ENCODE measurements at places on chromosomes 11 and 22.

- no peak for DNase-seq
These were observed 90.9 kb upstream of the LINC01488 start for GRCh38 chr11:69390561-69390960.

DNA sequence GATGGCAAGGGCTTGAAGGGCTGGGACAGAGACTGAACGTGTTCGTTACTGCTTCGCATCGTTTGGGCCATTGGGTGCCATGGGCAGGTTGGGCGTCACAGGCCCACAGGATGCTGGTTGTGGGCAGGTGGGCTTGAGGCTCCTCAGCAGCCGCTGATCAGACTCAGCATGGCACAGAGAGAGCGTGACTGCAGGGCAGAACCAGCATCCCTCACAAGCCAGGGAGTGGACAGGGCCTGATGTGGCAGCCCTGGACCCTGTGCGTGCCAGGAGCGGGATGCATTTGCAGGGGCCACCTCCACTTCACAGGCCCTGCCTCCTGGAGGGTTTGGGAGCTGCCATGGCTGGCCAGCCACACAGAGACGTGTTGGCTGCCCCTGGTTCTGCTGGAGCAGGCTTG, 1228.3 kb downstream of the BRD1 start:
- DNase-seq = no peak

GRCh38 chr22:25282671-25283561, 63.5 kb downstream of the CRYBB2 start:
- DNase-seq = no peak

DNA sequence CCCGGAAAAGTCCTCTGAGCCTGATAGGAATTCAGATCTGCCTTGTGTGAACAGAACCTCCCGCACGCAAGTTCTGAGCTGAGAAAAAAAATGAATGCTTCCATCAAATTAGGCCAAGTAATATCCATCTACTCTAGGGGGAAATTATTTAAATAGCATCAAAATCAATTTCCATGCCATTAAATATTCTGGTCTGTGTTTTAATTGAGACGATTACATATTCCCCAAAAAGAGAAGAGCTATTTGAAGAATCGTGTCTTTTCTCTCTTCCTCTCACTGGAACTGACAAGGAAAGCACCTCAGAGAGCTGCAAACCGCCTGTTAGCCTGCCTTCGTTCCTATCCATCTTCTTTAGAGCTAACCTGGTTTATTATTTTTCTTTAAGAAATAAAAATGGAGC, 96.0 kb downstream of the SEZ6L start:
- no peak for DNase-seq

GRCh38 chr11:44709281-44709562, 17.5 kb upstream of the TSPAN18 start:
- no peak for DNase-seq

GRCh38 chr11:46948378-46949131, 12.0 kb downstream of the CSTPP1 start:
- DNase-seq = no peak

DNA sequence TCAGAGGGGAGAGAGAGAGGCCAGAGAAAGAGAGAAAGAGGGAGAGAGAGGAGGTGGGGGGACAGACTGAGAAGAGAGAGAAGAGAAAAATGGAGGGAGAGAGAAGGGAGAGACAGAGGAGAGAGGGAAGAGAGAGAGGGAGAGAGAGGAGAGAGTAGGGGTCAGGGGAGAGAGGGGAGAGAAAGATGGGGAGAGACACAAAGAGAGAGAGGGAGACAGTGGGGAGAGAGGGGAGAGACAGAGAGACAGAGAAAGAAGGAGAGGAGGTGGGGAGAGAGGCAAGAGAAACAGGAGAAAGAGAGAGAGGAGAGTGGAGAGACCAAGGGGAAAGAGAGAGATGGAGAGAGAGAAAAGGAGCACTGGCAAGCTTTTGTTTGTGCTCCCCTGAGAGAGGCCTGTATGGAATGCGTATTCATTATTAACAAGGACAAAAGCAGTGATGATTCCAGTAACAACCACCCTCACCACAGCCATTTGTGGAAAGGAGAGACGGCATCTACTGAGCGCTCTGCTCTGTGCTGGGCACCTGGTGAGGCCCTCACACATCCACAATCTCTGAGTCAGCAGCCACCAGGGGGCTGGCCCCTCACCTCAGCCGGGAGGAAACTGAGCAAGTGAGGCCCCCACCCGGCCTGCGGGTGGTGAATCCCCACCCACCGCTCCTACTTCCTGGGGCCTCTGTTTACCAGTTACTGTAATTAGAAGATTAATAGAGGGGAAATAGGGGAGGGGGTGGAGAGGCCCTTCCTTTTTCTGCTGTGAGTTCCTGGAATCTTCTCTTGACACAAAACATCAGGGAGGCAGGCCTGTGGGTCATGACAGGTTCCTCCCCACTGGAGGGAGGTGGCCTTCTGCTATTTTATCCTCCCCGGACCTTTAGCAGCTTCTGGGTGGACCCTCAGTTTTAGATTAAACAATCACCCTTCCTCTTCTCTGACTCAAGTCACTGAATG, 14.6 kb upstream of the MIAT start:
- DNase-seq = peak; percentile 76

- no peak for DNase-seq
These were observed 343.0 kb upstream of the NCAM1 start for GRCh38 chr11:112617977-112618826.

GRCh38 chr11:102267609-102268008, 49.7 kb upstream of the BIRC3 start:
- DNase-seq = no peak

DNA sequence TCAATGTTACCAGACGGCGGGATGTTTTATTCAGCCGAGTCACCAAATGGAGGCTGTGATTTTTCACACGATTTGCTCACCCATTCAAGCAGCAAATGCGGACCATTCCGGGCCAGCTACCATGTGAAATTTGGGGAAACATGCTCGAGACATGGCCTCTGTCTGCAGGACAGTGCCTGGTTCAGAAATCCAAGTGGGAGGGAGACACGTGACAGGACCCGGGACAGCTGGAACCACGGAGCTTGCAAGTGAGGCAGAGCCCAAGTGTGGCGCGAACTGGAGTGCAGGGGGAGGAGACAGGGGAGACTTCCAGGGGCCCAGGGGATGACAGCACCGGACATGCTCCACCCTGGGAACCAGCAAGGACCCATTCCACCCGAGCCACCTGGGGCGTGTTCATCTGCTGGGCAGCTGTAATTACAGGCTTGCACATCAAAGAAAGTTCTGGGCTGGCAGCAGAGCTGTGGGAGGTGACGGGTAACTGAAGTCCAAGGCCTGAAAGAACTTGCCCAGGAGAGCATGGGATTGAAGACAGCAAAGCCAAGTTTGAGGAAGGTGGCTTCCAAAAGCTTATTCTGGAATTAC, 16.5 kb downstream of the CERK start:
- no peak for DNase-seq

DNA sequence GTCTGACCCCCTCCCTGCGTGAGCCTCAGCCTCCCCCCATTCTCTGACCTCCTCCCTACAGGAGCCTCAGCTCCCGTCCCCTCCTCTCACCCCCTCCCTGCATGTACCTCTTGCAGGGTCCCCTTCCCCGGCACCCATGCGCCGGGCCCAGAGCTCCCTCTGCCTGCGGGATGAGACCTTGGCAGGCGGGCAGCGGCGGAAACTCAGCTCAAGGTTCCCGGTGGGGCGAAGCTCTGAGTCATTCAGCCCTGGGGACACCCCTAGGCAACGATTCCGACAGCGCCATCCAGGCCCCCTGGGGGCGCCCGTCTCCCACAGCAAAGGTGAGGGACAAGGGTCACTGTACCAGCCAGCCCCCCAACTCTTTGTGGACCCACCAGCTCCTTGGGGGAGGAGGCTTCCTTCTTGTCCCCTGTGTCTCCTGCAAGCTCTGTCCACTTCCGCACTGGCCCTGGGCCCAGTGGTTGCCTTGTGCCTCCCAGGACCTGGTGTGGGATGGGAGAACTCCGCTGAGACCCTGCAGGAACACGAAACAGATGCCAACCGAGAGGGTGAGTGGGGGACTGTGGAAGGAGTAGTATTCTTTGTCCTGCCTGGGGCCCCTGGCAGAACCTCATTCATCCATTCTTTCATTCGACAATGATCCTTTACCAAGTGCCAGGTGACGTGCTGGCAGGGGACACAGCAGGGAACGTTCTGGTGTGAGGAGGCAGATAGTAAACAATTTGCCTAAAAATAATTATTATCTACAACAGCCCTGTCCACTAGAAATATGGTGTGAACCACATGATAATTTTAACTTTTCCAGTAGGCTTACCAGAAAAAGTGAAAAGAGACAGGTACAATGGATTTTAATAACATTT, 3.7 kb upstream of the RPS6KA4 start:
- DNase-seq = peak; percentile 43

DNA sequence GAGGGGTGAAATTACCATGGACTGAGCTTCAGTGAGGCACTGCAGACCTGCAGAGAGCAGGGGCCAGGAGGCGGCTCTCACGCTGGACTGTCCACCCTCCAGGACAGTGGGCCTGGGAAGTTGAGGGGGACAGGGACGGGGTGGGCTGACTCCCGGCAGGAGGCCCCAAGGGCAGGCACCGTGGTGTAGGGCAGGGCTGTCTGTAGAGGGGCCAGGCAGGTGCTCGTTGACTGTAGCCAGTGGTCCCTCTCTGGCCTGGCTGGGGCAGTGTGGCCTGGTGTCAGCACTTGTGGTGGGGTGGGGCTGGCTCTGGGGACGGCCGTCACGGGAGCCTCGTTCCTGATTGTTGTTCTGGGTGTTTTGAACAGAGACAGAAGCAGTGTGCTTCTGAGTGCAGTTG, 46.4 kb downstream of the MUC6 start:
- no peak for DNase-seq

- DNase-seq = no peak
These were observed 12.7 kb downstream of the PIM3 start for GRCh38 chr22:49973018-49973961.

DNA sequence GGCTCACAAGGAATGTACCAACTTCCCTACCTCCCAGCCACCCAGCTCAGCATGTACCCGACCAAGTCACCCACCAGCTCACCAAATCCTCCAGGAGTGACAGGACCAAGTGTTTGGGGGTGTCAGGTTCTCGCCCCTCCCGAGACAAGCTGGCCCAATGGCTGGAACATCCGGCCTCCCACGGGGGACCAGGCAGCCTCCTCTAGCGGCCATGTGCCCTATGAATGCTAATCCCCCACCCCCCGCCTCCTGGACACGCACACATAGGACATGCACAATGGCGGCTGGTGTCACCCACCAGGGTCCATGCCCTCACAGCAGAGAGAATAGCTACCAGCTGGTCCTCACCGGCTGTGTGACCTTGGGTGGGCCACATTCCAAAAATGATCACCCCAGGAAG, 151.0 kb downstream of the MN1 start:
- no peak for DNase-seq

DNA sequence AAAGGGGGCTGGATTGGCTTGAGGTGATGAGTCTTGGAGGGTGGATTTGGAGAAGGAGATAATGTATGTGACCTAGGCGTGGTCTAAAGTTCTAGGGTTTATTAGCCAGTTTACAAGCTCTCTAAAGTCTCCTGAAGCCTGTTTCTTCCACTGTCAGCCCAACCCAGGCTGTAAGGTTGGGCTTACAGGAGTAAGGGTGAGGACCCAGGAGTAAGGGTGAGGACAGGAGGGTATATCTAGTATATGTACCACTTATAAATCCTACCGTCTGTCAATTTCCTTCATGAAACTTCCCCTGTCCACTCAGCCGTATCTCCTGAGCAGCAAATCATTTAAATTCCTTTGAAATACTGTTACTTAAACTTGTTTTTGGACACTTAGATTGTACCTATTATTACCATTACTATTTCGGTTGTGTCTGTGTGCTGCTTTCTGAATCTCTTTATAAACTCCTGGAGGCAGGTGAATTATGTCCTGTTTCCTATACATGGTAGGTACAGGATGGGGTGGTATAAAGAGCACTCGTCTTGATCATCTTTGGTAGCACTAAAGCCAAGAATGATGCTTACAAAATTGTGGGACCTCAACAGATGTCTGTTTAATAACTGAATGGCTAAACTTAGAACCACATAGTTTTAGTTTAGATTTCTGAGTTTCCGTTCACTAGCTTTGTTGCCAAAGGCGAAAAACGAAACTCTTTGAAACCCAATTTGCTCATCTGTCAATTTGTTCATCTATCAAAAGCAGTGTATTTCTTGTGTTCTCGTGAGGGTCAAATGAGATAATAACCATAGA, 192.0 kb downstream of the GRIK4 start:
- no peak for DNase-seq
